ENCODE measurements at places on chromosomes 12 and 14.
A peak's percentile ranks its signal among the peaks of the same experiment; 100 is the strongest.

GRCh38 chr14:105198588-105198987 is 17.5 kb upstream of the NUDT14 start:
- DNase-seq = no peak

DNA sequence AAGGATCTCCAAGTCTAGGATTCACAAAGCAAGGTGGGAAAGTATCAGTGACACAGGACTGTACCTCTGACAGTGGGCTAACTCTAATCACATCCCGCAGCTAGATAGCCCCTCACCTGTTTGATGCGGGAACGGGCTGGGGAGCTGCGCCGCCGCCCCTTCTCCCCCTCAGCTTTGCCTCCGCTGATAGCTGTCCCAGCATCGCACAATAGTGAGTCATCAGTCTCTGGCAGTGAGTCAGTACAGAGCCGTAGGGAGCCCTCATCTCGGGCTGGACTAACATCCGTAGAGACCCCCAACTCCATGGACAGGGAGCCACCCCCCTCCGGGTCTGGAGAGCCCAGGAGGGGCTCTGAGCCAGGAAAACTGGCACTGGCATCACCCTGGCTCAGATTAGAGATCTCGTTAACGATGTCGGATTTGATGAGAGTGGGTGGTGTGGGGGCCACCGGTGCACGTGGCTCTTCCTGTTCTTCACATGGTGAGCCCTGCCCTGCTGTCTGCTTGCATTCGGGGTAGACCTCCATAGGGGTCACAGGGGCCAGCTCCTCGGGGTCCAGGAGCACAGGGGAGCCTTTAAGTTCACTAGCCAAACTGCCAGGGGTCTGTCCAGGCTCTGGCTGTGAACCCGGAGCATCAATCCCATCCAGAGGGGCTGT is 10.9 kb downstream of the KMT2D start:
- peak; percentile 72 for DNase-seq

- DNase-seq = no peak
Observed at GRCh38 chr14:68427550-68427890, 365.3 kb downstream of the ZFP36L1 start.

GRCh38 chr14:32003585-32003984 is 73.5 kb upstream of the ARHGAP5 start:
- DNase-seq = no peak

GRCh38 chr12:98371419-98371818 is 144.0 kb upstream of the TMPO start:
- no peak for DNase-seq

GRCh38 chr14:104927901-104928300 is 3.2 kb downstream of the PLD4 start:
- no peak for DNase-seq

- DNase-seq = no peak
Observed at GRCh38 chr12:49794811-49795653, 33.2 kb downstream of the NCKAP5L start.

- DNase-seq = no peak
Observed at GRCh38 chr14:93323600-93324174, 9.1 kb downstream of the BTBD7 start.

DNA sequence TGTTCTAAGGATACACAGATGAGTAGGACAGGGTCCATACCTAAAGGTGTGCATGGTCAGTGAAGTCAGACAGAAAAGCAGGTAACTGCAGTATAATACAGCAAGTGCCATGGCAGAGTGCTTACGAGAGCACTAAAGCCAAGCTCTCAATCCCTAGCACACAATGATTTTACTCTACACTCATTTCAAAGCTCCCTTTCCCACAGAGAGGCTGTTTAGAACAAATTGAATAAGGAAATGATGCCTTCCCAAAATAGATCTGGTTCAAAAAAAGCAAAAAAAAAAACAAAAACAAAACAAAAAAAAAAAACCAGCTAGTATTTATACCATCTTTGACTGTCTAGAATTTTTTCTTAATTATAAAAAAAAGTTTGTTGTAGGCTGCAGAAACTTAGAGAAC is 74.1 kb downstream of the HECTD4 start:
- DNase-seq = no peak

DNA sequence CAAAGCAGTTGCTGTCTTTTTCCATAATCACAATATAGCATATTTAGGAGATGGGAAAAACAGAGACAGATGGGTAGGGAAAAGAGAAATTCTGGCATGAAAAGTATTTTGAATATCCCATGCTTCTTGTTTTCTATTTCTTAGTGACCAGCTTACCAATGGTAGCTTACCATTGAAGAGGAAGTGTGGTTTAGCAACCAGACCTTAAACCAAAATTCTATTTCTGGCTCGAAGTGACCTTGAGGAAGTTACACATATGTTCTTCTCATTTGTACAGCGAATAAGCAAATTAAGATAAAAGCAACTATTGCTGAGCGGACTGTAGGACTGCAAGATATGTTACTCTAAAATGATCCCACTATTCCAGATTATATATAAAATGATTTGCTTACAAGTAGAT is 82.9 kb downstream of the FGD4 start:
- peak; percentile 57 for DNase-seq

- DNase-seq = no peak
Observed at GRCh38 chr14:24839617-24840203, 205.7 kb upstream of the GZMB start.

- no peak for DNase-seq
Observed at GRCh38 chr12:52149182-52149641, 42.6 kb downstream of the KRT80 start.

- no peak for DNase-seq
Observed at GRCh38 chr14:21112255-21112654, 11.4 kb downstream of the TMEM253 start.

DNA sequence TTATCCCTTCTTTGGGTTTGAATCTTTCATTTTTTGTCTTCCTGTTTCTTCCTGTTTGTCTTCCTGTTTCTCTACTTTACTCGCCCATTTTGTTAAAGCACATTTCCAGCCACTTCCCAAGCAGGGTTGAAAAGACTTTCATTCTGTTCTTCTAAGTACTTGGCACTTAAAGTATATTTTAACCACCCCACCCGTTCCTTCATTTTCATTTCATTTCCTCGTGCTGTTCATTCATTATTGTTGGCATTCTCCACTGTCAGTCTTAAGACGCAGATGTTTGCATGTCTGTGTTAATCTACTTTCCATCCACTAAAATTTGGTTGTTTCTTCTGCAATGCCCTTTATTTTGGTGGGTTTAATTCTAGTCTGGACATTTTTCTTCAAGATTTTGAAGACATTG is 49.0 kb downstream of the SUDS3 start:
- no peak for DNase-seq

DNA sequence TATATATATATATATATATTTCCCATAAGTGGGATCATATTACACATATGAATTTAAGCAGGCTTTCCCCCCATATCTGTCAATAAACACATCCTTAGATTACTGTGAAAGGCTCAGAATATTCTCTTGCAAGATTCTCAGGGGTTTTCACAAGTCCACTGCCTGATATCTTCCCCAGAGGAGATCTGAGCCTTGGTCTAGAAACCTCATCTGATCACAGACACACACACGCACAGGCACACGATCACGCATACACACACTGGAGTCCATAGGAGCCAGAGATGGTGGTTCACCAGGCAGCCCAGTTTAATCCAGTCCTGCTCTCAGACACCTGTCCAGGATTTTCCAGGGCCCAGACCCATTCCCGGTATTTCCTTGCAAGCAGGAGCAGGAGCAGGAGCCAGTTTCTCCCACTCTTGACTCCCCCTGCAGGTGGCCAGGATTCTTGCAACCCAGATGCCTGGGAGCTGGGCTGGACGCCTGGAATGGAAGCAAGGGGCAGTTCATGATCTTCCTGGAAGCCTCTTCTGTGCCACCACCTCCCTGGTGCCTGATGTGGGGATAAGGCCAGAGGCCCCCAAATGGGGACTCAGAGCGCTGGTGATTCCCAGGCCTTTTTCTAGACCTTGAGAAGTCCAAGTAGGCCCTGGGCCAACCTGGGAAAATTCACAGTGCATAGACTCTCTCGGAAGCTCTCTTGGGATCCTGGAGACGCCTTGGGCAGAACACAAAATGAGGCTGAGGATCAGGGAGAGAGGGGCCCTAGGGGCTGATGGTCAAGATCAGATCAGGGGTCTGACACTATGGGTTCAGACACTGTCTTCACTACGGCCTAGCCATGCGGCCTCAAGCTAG is 16.5 kb upstream of the KRT78 start:
- peak; percentile 68 for DNase-seq

DNA sequence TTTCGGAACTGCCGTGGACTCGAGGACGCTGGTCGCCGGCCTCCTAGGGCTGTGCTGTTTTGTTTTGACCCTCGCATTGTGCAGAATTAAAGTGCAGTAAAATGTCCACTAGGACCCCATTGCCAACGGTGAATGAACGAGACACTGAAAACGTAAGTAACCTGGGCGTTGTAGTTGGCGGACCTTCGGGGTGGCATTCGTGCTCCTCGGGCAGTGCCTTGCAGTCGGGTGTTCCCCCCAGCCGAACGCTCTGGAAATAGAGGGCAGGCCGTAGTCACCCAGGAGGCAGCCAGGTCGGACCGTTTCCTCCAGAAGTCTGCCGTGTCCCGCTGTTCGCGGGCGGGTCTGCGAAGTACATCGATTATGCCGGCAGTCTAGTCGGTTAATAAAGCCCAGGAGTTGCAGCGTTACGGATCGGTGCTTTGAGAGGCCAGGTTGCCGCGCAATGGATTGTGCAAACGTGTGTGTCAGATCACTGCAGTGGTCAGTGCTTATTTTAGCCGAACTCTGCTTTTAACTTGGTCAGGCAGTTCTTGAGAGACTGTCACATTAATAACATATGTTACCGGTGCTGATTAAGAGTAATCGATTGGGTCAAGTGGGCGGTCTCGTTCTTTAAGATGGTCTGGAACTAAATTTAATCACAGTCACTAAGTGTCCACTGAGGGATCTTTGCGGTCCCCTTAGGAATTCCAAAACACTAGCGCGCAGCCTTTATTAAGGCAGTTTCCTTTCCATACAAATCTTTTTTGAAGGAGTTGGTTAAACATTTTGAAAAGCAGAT is 906 bp downstream of the MARK3 start:
- peak; percentile 48 for DNase-seq

DNA sequence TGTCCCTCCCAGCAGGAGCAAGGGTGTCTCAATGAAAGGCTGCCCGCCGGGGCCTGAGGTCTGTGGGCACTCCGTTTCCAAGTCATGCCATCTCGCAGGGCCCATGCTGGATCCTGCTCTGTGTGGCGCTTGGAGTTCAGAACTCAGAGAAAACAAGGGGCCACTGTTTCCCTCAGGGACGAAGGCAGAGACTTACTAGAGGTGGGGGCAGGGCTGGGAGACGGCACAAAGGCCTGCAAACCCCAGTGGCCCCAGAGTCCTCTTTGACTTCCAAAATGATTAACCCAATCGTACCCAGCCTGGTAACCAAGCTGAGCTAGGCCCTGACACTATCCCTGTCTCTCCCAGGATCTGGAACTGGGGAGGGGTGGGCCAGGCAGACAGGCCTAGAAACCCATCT is 95.8 kb downstream of the ITPK1 start:
- no peak for DNase-seq

DNA sequence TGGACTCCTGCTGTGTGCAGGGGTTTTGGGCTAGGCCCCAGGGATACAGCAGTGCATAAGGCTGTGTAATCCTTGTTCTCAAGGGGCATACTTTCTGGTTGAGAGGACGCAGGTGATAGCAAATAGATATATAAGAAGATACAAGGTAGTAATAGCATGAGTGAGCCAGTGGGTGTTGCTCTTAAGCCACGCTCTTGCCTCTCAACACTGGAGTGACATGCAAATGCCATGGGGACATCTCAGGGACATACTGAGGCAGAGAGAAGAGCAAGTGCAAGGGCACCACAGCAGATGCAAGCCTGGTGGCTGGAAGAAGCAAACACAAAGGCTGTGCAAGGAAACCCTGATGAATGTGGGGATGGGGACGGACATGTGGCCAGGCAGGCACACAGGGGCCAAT is 223.3 kb downstream of the CHST11 start:
- DNase-seq = peak; percentile 14

- no peak for DNase-seq
Observed at GRCh38 chr12:132429946-132430643, 59.9 kb upstream of the FBRSL1 start.

GRCh38 chr12:99024870-99025269 is 379.8 kb downstream of the APAF1 start:
- no peak for DNase-seq

GRCh38 chr12:90627180-90627896 is 327.6 kb downstream of the CCER1 start:
- DNase-seq = peak; percentile 57

DNA sequence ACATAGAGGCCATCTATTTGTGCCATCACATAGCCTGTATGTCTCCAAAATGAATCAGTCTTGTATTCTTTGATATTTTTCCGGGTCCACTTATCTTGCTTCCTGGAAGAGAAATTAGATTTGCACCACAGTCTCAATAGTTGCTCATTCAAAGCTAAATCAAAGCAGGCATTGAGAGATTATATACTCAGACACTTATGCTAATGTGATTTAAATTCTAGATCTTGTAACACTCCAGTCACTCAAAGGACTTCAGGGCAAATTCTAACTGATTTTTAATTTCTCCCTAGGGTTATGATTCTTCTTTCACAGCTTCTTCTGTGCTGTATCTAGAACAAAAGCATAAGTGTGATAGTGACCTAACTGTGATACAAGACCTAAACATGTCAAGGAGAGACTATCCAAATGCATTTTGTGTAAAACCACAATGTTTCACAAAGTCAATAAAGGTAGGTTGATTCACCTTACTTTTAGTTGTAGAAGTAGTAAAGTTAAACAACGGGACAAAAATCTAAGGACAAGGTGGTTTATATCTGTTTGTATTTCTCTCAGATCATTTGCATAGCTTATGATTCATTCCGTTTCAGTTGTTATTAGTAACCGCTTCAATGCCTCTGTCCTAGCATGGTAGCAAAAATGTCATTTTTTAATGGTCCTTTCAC is 26.8 kb downstream of the PLBD1 start:
- DNase-seq = no peak
